NCI-H1436 treated with DMSO at 0.1 percent for 48 hours (cell line): ENCODE measurements at places on chromosomes 1 and 21.

DNA sequence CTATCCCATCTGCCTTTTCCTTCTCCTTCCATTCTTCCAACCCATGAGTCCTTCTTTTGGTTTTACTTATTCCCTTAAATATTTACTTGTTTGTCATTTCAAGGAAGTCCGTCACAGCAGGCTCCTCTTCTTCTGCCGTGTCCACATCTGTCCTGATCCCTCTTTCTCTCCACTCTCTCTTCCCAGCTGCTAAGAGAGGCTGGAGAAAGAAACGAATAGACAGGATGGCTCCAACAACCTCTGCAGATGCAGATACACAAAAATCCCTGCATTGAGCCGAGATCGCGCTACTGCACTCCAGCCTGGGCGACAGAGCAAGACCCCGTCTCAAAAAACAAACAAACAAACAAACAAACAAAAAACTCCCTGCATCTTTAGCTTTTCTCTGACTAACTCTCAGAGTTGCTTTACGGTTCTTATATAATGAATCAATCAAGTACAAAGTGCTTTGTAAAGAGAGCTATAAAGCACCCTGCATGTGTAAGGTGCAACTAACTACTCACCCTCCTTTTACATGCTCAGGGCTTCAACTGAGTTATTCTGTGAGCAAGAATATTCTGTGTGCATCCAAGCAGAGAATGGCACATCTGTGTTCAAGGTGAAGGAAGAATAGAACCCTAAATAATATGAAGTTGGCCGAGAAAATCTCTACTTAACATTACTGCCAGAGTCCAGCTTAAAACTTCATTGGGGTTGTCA, 3.8 kb upstream of the SAMD13 start:
- DNase-seq = no peak

- DNase-seq = no peak
Measured at GRCh38 chr1:108955881-108956280, 7.4 kb downstream of the CLCC1 start.

DNA sequence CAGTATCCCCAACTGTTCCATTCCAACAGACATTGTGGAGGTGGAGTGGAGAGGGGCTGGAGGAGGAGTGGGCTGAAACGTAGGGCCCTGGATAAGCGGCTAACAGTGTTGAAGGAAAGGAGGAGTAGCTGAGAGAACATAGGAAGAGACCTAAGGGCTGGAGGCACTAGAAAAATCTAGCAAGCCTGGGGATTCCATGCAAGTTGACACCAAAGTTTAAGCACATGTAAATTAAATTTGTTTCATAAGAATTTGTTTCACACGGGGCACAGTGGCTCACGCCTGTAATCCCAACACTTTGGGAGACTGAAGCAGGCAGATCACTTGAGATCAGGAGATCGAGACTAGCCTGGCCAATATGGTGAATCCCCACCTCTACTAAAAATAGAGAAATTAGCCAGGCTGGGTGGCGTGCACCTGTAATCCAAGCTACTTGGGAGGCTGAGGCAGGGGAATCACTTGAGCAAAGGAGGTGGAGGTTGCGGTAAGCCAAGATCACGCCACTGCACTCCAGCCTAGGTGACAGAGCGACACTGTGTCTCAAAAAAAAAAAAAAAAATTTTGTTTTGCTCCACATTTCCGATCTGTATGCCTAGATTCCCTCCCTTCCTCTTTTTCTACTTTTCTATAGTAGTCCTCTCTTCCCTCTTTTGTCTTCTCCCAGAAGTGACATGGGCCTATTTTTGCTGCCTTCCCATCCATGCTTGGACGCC, 530 bp upstream of the CD244 start:
- no peak for DNase-seq

DNA sequence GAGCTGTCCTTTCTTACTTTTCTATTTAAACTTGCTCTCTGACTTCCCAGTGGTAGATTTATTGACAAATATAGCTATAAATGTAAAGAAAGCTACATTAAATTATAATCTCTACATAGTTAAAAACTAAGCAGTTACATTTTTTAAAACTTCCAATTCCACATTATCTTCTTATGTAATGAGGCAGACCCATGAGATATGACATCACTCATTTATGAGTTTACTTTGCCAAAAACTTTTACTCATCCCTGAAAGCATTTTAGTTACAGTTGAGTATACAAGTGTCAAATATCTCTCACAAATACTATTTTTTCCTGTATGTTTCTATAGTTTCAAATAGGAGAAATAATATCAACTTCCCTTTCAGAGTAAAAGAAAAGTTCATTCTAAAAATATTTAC, 3.8 kb downstream of the NMNAT2 start:
- no peak for DNase-seq

GRCh38 chr1:70202173-70202758, 3.1 kb downstream of the LRRC40 start:
- no peak for DNase-seq

GRCh38 chr1:165738794-165739193, 29.9 kb downstream of the TMCO1 start:
- no peak for DNase-seq

DNA sequence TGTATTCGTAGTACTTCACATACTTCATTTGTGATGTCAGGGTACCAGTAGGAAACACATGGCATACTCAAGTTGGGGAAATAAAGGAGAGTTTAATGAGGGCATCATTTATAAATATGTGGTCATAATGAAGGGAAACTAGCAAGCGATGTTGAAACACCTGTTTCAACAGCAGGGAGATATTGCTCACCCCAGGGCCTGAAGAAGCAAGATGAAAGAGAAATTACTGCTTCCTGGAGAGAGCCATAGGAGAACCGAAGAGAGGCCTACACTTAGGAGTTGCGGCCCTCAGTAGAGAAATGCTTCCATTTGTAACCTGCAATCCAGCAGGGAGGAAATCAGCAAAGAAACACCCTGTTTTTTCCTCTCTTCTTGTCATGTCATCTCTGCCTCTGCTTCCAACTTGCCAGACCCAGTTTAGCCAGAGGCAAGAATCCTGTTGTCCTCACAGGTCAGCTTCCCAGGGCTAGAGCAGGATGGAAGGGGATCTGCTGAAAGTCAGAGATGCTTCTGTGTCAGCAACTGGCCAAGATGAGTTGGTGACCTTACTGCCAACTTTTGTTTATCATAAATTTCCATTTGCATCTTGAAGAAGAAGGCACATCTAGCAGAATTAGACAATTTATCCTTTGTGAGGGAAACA, 67.6 kb upstream of the TSPAN2 start:
- DNase-seq = no peak

DNA sequence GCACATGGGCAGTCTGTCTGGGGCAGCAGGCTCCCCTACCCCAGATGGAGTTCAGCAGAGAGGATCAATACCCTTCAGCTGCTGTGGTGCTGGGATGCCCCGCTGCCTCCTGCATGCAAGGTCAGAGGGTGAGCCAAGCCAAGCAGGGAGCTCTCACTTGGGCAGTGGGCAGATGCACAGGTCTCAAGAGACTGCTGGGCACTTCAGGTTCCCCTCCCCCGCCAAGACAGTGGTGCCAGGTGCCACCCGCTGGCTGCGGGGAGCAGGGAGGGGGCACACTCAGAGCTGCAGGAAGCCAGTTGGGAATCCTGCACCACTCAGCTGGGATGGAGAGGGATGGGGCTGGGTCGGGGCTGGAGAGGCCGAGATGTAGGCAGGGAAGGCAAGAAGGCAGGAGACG, 15.8 kb upstream of the EVA1B start:
- DNase-seq = no peak

- peak; percentile 25 for DNase-seq
Measured at GRCh38 chr1:241714321-241715218, 62.5 kb downstream of the WDR64 start.

GRCh38 chr21:42750737-42751530, 97.5 kb downstream of the PDE9A start:
- no peak for DNase-seq

- no peak for DNase-seq
Measured at GRCh38 chr1:28815533-28816185, 3.7 kb downstream of the OPRD1 start.

GRCh38 chr1:165014753-165015152, 341.8 kb downstream of the LMX1A start:
- DNase-seq = no peak

DNA sequence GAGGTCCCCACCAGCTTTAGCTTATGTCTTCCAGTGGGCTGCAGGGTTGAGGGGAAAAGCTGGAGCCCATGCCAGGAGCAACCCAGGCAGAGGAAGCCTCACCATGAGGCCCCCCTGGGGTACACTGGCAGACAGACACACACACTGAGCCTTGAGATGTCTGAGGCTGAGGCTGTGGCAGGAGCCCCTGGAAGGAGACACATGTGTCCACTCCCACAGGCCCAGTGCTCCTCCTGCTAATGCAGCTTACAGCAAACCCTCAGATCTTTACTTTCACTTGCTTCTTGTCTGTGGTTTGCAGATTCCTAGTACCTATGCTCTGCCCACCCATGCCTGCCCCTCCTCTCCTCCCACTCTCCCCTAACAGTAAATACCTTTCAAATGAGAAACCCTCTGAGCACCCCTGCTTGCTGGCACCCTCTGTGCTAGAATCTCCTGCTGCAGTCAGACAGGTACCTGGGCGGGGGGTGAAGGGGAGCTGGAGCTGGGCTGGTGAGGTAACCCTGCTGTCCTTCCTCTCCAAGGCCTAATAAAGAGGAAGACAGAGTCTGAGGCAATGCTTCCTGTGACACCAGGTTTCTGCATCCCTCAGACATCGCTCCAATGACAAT, 63.4 kb upstream of the NEK2 start:
- no peak for DNase-seq

DNA sequence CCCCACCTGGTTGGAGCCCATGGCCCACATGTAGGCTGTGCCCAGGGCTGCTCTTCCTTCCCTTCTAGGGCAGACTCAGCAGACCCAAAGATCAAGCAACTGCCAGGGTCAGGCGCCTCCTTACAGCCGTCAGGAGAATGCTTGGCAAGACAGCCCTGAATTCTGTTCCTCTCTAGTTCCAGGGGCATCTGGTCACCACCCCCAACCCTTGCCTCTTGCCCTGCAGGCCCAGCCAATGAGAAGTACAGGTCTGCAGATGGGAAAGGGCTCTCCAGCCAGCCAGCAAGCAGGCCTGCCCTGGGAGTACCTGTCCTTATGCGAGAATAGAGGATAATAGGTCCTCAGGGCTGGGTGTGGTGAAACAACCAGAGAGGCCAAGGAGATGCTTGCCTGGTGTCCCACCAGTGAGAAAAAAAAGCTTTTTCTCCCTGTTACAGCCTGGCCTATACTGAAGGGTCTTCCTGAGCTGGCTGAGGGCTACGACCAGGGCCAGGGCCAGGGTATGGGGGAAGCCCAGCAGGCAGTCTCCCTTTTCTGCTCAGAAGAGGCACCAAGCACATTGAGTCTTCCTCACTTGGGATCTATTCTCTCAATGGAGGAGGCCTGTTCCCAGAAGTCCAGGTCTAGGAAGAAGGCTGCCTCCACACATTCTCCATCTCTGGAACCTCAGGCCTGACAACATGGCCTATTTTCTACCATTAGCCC, 31.4 kb downstream of the NAV1 start:
- no peak for DNase-seq

GRCh38 chr1:150126811-150127210, 22.9 kb upstream of the PLEKHO1 start:
- DNase-seq = no peak

GRCh38 chr1:158208586-158209116, 28.0 kb downstream of the CD1D start:
- DNase-seq = no peak

- DNase-seq = no peak
Measured at GRCh38 chr1:37299216-37299615, 175.2 kb upstream of the ZC3H12A start.

- no peak for DNase-seq
Measured at GRCh38 chr1:175138579-175138978, 54.0 kb downstream of the KIAA0040 start.

- DNase-seq = no peak
Measured at GRCh38 chr1:119275145-119276134, 93.1 kb upstream of the HAO2 start.

GRCh38 chr1:32198237-32199042, 2.0 kb upstream of the CCDC28B start:
- DNase-seq = no peak

DNA sequence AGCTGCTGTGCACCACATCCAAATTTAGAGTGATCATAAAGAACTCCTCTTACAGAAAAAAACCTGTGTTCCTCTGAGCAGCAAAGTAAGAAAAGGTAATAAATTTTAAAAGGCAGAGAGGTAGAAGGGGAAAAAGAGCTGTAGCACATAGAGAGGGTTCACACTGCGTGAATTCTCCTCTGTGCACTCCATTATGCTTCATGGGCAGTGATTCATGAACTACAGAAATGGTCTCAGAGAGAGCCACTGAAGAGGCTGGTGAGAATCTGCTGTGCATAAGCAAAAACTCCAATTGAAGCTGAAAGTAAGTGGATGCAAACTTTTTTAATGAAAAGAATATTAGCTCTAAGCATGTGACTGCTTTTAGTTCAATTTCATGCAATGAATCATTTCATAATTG, 65.0 kb downstream of the CRB1 start:
- no peak for DNase-seq

- DNase-seq = no peak
Measured at GRCh38 chr1:94799206-94799605, 21.0 kb upstream of the SLC44A3 start.

DNA sequence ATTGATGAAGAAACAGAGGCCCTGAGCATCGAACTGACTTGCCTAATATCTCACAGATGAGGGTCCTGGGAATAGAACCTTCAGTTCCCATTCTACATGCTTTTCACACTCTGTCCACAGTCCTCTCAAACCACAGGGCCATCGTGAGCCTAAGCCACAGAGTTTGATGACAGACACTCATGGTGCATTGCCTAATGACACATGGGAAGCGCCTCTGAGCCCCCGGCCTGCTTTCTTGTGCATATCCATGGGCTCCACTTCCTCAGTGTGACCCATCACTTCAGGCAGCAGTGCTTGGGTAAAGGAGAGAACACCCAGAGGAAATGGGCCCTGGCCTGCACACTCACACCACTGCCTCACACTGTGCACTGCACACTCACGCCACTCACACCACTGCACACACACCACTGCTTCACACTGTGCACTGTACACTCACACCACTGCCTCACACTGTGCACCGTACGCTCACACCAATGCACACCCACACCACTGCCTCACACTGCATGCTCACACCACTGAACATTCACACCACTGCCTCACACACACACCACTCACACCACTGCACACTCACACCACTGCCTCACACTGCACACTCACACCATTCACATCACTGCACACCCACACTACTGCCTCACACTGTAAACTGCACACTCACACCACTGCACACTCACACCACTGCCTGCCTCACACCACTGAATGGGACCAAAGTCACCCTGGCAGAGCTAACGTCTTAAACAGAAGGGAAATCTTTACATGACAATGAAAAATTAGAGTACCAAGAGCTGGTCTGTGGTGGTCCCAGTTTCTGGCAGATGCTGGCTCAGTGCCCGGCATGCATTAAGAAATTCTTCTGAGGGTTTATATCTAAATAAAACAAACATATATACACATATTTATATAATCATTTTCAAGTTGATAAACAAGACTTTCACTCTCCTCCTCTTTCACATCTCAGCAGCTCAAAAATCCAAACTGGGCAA, 53.0 kb downstream of the KANK4 start:
- DNase-seq = no peak

GRCh38 chr1:9784508-9785133, 39.1 kb downstream of the CLSTN1 start:
- DNase-seq = no peak

GRCh38 chr1:43484367-43484766, 30.6 kb upstream of the HYI start:
- no peak for DNase-seq
